Ammon's horn (tissue), 1 donor: ENCODE measurements at places on chromosomes 6 and 20.

DNA sequence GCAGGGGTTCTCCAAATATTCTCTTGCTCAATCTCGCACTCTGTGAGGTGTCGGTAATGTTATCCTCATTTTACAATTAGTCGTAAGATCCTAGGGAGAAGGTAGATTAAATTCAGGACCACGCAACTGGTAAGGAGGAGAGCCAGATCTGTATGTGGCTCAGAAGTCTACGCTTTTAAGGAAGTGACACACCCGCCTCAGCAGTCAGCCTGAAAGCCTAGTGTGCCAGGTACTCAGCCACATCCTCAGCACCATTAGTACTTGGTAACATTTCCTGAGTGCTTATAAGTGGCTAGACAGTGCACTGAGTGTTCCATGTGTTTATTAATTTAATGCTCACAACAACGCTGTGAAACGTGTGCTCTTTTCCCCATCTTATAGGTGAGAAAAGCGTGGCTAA, 63.7 kb downstream of the DHX35 start:
- no peak for DNase-seq

GRCh38 chr6:31035862-31036497, 25.7 kb downstream of the MUC22 start:
- no peak for DNase-seq

- DNase-seq = no peak
These were observed 51.9 kb downstream of the ERMARD start for GRCh38 chr6:169803271-169803811.

DNA sequence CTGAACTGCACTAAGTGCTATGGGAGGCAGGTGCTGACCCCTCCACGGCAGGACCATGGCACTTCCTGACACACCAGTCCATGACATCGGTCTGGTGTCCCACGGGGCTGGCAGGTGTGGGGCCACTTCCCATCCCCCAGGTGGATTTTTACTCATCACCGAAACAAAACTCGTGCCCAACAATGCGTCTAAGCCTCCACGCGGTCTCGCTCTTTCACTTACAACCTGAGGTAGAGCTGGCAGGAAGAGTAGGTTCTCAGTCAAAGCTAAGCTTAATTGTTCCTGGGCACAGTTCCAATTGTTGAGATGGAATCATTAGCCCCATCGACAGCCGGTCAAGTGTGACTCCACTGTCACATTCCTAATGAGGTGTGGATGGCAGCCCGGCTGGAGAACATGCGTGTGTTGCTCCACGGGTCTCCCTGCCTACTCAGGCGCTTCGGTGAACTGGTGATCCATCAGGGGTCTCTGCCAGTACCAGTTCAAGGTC, 125.7 kb downstream of the SLC23A2 start:
- DNase-seq = peak; percentile 32

DNA sequence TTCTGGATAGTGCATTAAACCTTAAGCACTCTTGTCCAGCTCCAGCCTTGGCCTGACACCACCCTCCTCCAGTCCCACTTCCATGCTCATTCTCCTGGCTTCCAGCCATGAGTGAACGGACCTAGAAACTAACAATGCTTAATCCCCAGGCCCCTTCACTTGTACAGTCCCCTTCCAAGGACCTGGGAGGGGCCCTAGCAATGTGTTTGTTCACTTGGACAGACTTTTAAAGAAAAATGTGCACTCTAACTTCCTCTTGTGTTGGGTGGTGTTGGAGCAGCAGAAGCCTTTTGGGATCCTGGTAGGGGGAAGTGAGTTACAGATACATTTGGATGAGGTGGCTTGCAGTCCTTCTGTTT, 48.9 kb upstream of the CCN6 start:
- no peak for DNase-seq

GRCh38 chr20:38715646-38716045, 8.6 kb upstream of the SLC32A1 start:
- DNase-seq = no peak

DNA sequence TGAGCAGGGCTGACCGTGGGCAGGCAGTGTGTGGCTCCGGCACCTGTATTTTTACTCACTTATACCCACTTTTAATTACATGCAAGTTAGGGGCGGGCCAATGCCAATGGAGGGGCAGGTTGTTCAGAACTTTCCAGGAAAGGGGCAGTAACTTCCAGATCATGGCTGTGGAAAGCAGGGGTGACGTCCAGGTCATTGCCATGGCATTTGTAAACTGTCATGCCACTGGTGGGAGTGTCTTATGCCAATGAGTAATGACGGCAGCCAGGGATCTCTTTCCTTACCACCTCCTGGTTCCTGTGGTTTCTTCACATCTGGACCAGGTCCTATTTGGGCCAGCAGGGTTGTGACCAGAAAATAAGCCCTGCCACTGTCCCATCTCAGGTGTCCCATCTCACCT, 258.7 kb downstream of the THBS2 start:
- no peak for DNase-seq

GRCh38 chr20:2773812-2774211, 26.6 kb downstream of the CPXM1 start:
- DNase-seq = no peak

- no peak for DNase-seq
These were observed 8.3 kb downstream of the TENT5A start for GRCh38 chr6:81744131-81744530.

- peak; percentile 17 for DNase-seq
These were observed at the start of gene SCUBE3 for GRCh38 chr6:35213824-35214756. Gene SCUBE3, plus strand, starts transcription at chr6:35213956. Its CDS starts 463 bp downstream, at chr6:35214419.

DNA sequence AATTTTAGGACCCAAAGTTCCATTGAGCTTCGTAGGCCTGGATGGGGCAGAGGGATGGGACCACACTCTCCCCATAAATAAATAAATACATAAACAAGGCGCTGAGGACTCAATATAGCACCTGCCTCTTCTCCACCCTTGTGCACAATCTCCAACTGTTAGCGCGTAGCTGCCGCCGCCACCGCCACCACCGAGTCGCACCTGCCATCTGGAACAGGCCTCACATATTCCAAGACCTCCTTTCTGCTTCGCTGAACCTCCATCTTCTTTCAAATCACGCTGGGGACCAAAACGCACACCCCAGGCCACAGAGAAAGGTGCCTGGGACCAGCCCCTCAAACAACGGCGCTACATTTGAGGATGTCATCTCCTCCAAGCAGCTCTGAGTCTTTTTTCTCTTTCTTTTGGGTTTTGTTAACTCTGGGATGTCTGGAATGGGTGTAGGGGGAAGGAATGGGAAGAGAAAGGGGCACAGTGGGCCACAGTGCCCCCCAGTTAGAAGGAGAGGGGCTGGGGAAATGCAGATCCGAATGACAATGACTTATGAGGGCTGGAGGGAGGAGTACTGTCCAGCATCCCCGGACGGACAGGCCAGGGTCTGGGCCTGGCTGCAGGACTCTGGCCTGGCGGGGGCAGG, 49.7 kb downstream of the NOL4L start:
- DNase-seq = no peak

- no peak for DNase-seq
These were observed 194.0 kb downstream of the MYLK4 start for GRCh38 chr6:2556761-2557160.

DNA sequence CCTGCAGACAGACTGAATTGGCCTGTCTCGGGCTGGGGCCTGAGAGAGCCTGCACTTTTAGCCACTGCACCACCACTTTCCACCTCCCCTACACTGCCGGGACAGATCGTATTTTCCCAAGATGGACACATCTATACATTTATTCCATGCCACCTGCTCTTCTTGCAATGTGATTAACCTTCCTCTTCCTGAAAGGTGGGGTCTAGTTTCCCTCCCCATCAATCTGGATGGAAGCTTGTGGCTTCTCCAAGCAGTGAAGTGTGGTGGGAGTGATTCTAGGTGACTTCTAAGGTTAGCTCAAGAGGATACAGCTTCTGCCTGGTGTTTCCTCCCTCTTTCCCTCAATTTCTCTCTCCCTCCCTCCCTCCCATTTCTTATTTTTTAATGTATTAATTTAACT, 150.3 kb upstream of the PROKR2 start:
- DNase-seq = no peak

GRCh38 chr20:57289391-57290177, 23.1 kb upstream of the BMP7 start:
- peak; percentile 75 for DNase-seq

DNA sequence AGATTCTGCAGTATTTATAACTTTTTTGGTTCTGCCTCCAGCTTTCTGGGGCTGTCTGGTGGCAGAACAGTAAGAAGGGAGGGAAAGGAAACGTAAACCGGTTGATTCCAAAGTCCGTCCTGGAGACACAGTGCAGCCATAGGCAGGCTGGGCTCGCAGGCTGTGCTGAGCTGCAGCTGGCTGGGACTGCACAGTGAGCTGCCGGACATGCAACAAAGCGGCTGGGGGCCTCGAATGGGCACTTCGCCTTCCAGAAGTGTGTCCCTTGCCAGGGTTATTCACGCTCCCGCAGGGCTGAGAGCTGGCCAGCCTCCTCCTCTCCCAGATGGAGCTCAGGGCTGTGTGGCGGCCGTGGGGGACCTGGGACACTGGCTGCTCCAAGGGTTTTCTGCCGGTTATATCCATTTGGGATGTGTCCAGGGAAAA, 78.1 kb upstream of the CD93 start:
- DNase-seq = peak; percentile 64

GRCh38 chr6:143050509-143050908, 10.2 kb upstream of the AIG1 start:
- DNase-seq = no peak

- DNase-seq = no peak
These were observed 33.3 kb upstream of the LAMA4 start for GRCh38 chr6:112287577-112288225.

- DNase-seq = no peak
These were observed 51.0 kb downstream of the OR2B6 start for GRCh38 chr6:28008053-28008452.

- DNase-seq = peak; percentile 46
These were observed 54.4 kb upstream of the ZNF337 start for GRCh38 chr20:25750765-25751696.

DNA sequence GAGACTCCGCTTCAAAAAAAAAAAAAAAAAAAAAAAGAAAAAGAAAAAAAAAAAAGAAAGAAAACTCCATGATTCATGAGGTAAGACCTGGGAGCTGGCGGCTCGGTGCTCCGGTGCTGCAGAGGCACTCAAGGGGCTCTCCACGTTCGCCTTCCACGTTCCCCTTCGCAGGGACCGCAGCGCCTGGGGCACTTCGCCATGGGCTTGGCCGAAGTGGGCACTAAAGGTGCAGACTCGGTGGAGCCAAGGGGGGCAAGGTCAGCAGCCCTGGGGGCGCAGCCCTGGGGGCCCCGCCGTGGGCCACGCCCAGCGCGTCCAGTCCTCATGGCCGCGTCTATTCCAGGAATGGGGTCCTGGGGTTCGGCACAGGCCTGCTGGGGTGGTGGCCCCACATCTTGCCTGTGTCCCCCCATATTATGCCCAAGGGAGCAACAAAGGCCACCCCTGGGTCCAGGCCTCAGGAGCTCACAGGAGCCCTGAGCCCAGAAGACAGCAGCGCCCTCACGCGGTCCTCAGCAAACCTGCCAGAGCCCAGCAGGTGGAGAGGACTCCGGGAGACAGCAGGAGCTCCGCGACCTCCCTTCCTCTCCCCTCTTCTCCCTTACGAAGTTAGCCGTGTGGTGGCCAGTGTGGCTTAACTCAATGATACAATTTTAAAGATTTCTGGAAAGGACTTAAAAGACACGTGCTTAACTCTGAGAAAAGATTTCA, 21.9 kb downstream of the ZBTB46 start:
- no peak for DNase-seq

- no peak for DNase-seq
These were observed 204.8 kb downstream of the TPBG start for GRCh38 chr6:82568290-82568993.

DNA sequence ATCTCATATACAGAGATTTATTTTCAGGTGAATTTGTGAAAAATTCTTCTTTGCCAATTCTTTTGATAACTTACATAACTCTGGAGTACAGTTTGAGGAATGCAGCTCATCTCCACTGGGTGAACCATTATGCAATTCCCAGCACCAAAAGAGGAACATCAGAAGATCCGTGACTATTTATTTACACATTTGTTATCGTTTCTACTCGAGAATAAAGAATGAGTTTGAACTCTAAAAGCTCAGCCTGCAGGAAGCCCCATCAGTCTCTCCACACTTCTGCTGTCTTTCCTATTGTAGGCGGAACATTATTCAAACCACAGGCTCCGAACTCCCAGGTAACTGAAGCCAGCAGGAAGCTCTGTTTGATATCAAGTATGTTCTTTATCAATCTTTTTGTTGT, 95.9 kb upstream of the IFNGR1 start:
- no peak for DNase-seq

DNA sequence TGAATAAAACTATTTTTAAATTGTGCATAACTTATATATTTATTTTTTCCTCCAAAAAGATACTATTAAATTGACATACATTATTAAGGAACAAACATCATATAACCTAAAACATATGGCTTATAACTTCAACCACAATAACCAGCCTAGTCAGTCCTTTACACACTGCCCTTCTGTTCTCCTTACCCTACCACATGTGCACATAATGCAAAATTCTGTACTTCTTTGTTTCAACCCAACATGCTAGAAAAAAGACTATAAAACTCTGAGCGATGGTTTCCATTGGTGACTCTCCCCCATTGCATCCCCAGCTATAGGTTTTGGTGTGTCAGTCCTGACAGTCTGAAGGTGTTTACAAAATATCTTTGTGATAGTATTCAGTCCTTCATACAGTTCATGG, 14.8 kb upstream of the TTK start:
- DNase-seq = no peak

DNA sequence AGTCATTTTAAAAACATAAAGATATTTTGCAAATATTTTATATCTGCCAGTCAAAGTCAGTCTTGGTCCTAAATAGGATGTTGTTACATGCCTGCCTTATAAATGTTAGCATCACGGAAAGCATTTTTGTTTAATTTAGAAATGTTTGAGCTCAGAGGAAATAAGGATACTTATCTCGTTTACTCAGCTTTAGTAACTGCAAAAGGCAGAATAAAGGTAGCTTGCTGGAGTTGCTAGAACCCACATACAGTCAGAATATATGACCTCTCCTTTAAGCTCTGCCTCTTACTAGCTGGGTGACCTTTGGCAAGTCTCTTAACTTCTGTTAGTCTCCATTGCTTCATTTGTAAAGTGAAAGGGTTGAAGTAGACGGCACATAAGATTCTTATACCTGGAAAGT, 867.3 kb downstream of the KIF16B start:
- DNase-seq = no peak

DNA sequence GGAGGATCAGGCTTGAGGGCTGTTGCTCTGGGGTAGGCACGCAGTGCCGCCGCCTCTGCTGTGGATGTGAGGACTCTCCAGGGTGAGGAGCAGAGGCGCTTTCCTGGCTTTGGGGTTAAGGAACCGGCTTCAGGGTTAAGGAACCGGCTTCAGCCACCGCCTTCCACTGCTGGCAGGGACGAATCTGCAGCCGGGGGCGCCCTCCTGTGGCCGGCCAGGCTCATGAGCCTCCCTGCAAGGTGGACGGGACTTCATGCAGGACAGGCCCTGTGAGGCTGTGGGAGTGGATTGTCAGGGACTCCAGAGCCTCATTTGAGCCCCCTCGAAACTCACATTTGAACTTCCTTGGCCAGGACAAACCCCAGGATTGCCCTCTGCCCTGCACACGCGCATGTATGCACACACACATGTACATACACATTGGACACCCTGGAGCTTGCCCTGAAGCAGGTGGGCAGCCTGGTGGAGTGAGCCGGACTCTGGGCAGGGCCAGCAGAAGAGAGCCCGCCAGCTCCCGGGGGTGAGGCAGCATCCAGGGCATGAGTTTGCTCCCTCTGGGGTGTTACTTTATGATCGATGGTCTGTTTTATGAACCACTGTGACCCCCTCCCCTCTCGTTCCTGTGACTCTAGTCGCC, 146.9 kb downstream of the PHACTR3 start:
- peak; percentile 87 for DNase-seq

- no peak for DNase-seq
These were observed 261.1 kb downstream of the QKI start for GRCh38 chr6:163675611-163676010.
